ENCODE measurements at places on chromosomes 6 and 20. TPM values are rescaled to one million over a fixed set of nuclear protein-coding genes. Genes with fewer than 3 reads are reported as not detected.

The TREM1 gene
- not detected for total RNA-seq

DNA sequence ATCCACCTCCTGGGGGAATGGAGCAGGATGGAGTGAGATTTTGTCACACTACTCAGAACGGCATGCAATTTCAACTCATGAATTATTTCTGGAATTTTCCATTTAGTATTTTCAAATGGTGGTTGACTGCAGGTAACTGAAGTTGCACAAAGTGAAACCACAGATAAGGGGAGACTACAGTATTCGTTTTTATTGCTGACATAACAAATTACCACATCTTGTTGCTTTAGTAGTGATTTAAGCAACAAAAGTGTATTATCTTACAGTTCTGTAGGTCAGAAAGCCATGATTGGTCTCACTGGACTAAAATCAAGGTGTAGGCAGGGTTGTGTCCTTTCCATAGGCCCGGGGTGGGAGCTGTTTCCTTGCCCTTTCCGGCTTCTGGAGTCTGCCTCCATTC is 133.4 kb upstream of the B3GAT2 start:
- H3K27me3 ChIP-seq = no peaks in the 10 kb centered on the region
- no peaks in the 10 kb centered on the region for H3K4me1 ChIP-seq
- H3K27ac ChIP-seq = no peak overlapping the region
- no peaks in the 10 kb centered on the region for H3K36me3 ChIP-seq
- H3K4me3 ChIP-seq = no peak overlapping the region

The FOXA2 gene
- total RNA-seq = 42.5 TPM

GRCh38 chr6:110534731-110535492 is 58.5 kb upstream of the SLC22A16 start:
- no peaks in the 10 kb centered on the region for H3K27me3 ChIP-seq
- H3K36me3 ChIP-seq = no peaks in the 10 kb centered on the region
- H3K4me1 ChIP-seq = no peaks in the 10 kb centered on the region

The BCAS4 gene
- 2.3 TPM for total RNA-seq

DNA sequence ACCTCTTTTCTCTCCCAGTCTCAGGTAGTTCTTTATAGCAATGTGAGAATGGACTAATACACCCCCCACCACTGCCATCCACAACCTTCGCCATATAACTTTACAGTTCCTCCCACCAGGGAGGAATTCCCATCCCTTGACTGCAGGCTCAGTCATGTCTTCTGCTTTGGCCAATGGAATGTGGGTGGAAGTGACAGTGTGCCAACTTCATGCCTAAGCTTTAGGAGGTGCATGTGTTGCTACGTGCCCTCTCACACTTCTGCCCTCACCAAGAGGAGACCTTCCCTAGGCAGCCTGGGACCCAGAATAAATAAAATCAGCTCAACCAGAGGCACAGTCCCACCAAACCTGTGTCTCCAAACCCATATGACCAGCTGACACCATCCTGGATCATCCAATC is 33.0 kb upstream of the LRRN4 start:
- no peak for DNase-seq
- H3K27me3 ChIP-seq = no peaks in the 10 kb centered on the region
- no peaks in the 10 kb centered on the region for H3K4me1 ChIP-seq
- H3K27ac ChIP-seq = no peak overlapping the region
- H3K4me3 ChIP-seq = no peak overlapping the region

DNA sequence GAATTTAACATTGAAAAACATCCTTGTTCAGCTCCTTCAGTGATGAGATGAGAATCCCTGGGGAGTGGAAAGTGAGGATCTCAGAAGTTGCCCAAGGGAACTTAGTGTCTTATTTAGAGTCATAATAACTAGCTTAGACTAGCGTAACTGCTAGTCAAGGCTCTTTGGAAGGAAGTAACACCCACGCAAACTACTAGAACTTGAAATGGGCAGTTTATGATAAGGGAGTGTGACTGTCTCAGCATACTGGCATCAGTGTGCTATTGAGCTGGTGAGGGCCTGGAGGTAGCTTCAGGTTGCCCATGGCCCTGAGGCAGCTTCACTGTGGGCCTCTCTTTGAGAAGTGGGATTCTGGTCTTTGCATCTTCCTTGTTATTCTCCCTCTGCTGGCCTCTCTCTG is 40.1 kb downstream of the SLX4IP start:
- no peak overlapping the region for H3K4me3 ChIP-seq
- no peak for DNase-seq
- H3K27ac ChIP-seq = no peak overlapping the region
- H3K27me3 ChIP-seq = no peaks in the 10 kb centered on the region
- H3K36me3 ChIP-seq = no peaks in the 10 kb centered on the region

- H3K27ac ChIP-seq = peak overlapping the region; percentile 38
- H3K4me3 ChIP-seq = no peak overlapping the region
- no peaks in the 10 kb centered on the region for H3K36me3 ChIP-seq
- no peaks in the 10 kb centered on the region for H3K27me3 ChIP-seq
Observed at GRCh38 chr6:31246051-31246521, 25.8 kb downstream of the HLA-C start.

DNA sequence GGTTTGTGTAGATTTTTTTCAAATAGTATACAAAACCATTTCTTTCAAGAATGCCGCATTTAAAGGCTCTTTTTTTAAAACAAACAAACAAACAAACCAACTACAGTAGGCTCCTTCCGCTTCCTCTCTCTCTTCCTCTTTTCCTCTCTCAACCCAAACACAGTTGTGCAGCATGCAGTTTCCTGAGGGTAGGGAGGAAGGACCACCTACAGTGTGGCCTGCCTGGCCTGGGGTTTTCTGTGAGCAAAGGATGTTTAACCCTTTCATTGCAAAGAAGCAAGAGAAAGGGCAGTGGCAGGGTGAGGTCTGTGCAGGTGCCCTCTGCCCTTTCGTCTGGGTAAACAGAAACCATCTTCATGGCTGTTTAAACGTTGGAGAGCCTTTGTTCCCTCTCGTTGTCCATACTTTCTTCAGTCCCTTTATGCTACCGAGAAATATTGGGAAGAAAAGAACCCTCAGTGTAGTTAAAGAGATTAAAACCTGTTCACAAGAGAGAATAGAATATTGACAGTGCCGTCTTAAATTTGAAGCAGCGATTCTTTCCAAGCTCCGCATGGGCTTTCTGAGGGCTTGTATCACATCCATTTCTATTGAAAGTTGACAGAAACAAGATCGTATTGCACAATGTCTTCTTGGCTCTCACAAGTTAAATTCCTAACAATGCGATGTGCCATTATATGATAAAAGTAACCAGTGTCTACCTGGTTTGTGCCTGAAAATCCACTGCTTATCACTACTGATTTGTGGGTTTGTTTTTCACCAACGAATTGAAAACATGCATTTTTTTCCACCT is 215.5 kb upstream of the SNX9 start:
- H3K4me3 ChIP-seq = no peak overlapping the region
- no peak for DNase-seq
- H3K27me3 ChIP-seq = no peaks in the 10 kb centered on the region
- H3K36me3 ChIP-seq = no peaks in the 10 kb centered on the region

GRCh38 chr6:160435935-160436334 is 87.8 kb downstream of the SLC22A3 start:
- peaks cover 4% of the 10 kb centered on the region for H3K4me1 ChIP-seq
- no peak overlapping the region for H3K4me3 ChIP-seq
- no peaks in the 10 kb centered on the region for H3K36me3 ChIP-seq
- H3K27me3 ChIP-seq = no peaks in the 10 kb centered on the region

The PLTP gene
- total RNA-seq = 109 TPM

GRCh38 chr6:65816991-65817390 is 110.0 kb upstream of the EYS start:
- no peak for DNase-seq
- H3K27ac ChIP-seq = no peak overlapping the region
- no peaks in the 10 kb centered on the region for H3K27me3 ChIP-seq
- H3K4me1 ChIP-seq = no peaks in the 10 kb centered on the region

- H3K27ac ChIP-seq = no peak overlapping the region
- H3K4me1 ChIP-seq = no peaks in the 10 kb centered on the region
- H3K36me3 ChIP-seq = peaks cover 4% of the 10 kb centered on the region
- DNase-seq = no peak
- H3K27me3 ChIP-seq = no peaks in the 10 kb centered on the region
- no peak overlapping the region for H3K4me3 ChIP-seq
Observed at GRCh38 chr6:166419286-166419685, 36.5 kb upstream of the MPC1 start.

The PTGIS gene
- 9.9 TPM for total RNA-seq
